ENCODE measurements at places on chromosomes 16 and 17. TPM values are rescaled to one million over a fixed set of nuclear protein-coding genes. Genes with fewer than 3 reads are reported as not detected.

C1QTNF8 gene
- total RNA-seq = not detected

ZACN gene
- 5.4 TPM for total RNA-seq

TBC1D3G gene
- total RNA-seq = not detected

CA4 gene
- total RNA-seq = not detected

SLC47A2 gene
- total RNA-seq = not detected

MMP15 gene
- 0.19 TPM for total RNA-seq

CTRL gene
- 2.5 TPM for total RNA-seq

ACOX1 gene
- total RNA-seq = 27.7 TPM

DCTN5 gene
- 55.8 TPM for total RNA-seq

SCARF1 gene
- total RNA-seq = 0.98 TPM
